Activated CD8-positive, alpha-beta memory T cell treated with anti-CD3 and anti-CD28 coated beads for 1 hour (primary cell): ENCODE measurements at places on chromosomes 13 and 19.

DNA sequence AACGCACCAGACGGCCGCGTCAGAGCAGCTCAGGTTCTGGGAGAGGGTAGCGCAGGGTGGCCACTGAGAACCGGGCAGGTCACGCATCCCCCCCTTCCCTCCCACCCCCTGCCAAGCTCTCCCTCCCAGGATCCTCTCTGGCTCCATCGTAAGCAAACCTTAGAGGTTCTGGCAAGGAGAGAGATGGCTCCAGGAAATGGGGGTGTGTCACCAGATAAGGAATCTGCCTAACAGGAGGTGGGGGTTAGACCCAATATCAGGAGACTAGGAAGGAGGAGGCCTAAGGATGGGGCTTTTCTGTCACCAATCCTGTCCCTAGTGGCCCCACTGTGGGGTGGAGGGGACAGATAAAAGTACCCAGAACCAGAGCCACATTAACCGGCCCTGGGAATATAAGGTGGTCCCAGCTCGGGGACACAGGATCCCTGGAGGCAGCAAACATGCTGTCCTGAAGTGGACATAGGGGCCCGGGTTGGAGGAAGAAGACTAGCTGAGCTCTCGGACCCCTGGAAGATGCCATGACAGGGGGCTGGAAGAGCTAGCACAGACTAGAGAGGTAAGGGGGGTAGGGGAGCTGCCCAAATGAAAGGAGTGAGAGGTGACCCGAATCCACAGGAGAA lies 1.9 kb downstream of the PPP1R12C start:
- no peak for DNase-seq

DNA sequence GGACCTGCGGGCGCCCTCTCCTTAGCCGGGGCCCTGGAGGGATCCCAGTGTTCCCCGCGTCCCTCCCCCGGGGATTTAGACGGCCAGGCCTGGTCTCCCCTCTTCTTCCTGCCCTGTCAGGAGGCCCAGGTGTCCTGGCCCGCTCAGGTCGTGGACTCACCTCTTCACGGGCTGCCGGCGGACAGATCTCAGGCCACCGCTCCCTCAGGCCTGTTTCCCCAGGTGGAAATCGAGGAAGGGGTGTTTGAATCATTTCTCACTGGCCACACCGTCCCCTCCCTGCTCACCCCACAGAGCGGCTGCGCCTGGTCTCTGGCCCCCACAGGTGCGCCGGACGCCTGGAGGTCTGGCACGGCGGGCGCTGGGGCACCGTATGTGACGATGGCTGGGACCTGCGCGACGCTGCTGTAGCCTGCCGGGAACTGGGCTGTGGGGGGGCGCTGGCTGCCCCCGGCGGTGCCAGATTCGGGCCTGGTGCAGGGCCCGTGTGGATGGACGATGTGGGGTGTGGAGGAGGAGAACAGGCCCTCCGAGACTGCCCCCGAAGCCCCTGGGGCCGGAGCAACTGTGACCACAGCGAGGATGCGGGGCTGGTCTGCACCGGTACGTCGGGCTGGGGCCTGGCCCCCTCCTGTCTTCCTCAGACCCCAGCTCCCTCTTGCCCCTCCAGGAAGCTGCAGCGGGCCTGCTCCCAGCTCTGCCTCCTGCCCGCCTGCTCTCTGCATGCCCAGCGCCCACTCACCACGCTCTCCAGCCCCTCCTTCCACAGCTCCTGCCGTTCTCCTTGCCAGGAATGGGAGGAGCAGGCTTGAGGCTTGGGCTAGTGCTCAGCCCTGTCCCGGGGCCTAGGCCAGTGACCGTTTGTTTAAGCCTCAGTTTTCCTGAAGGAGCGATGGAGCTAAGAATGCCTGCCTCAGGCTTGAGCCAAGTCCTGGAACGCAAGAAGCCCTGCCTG lies 2.5 kb downstream of the SSC5D start:
- DNase-seq: no peak

DNA sequence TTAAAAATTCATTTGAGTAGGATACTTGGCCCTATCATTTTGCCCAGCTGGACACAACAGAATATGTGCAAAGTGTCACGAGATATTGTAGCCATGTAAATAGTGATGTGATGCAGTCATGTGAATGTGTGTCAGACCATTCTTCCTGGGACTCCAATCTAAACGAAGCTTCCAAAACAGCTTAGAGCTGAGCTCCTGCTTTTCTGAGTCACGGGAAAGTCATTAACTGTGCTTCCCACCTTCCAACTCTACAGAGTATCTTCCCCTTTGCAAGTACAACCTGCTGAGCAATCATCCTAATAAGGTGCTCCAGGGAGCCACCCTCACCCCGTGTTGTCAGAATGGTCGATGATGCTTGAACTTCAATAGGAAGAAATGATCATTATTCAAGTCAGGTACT lies 294.7 kb downstream of the MYO16 start:
- no peak for DNase-seq

GRCh38 chr19:28569132-28570131 lies 643.5 kb downstream of the UQCRFS1 start:
- DNase-seq: no peak

DNA sequence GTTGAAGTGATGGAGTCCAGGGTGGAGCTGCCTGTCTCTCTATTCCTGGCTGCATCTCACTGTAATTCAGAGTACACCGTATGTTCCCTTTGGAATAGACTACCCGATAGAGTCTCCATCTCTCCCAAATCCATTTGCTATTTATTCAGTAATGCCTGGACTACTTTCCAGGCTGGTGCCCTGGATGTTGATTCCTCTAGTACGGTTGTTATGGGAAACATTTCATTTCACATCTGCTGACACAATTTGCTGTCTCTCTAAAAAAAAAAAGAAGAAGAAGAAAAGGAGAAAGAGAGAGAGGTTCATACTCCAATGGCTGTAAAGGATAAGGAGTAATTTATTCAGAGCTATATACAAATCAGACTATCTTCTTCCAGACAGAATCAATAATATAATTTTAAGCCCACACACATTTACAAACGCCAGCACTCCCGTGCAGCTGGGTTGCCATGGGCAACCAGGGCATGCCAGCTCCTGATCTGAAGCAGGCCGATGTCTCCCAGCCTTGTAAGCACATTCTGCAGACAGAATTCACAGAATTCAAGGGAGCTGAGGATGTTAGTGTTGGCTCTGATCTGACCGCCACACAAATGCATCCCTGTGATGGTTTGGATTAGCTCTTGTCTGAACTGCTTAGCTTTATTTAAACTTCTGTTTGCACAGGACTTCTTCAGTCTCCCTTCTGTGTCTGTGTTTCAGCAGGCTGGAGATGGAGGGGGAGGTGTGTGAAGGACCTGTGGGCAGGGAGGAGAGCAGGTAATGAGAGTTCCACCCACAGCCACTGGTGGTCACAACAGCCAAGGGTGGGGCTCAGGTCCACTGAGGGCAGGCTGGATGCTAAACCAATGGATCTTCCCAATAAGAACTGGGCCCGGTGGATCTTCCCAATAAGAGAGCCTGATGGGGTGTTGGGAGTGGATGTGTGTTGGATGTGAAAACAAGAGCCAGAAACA lies 66.0 kb downstream of the TEX26 start:
- no peak for DNase-seq

GRCh38 chr19:57033576-57033975 lies 86.2 kb upstream of the USP29 start:
- no peak for DNase-seq

DNA sequence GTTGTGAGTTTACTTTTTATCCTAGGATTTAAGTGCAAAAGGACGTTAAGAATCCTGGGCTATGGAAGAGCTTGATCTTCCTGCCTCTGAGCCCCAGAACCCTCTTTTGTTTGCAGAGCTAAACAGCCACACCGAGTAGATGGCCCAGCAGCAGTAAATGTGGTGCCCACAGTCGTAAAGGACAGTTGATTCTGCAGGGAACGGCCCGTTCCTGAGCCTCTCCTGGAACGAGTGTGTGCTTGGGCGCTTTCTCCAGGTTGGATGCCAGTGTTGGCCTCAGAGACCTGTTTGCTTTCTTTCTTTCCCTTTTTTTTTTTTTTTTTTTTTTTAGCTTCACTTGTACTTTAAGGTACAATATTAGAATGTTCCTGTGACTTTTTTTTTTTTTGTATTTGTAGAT lies 41.7 kb downstream of the SPATA13 start:
- DNase-seq: no peak

DNA sequence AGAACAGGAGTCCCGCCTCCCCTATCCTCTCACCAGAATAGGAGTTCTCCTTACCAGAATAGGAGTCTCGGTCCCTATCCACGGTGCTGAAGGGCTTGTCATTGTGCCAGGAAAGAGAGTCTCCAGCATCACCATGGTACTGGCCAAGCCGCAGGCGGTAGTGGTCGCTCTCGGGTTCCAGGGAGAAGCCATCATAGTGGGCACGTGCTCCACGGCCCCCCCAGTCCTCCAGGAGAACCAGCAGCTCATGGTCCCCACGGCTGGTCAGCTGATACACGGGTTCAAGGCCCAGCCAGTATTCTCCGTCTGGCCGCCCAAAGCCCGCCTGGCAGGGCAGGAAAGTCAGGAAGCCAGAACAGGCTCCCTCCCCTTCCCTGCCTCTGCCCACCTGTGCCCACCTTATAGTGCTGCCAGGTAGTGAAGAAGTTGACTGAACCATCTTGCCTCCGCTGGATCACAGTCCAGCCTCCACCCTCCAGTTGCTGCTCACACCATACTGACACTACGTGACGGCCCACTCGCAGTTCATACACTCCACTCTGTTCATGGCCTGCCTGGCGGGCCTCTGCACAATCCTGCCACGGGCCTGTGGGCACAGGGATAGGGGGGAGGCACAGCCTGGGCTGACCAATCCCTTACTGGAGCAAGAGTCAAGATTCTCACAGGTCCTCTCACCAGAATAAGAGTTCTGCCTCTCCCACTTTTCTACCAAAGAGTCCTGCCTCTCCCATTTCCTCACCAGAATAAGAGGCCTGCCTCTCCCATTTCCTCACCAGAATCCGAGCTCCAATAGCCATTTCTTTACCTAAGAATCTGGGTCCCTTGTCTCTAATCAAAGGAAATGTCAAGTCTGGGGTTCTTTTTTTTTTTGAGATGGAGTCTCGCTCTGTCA lies 7.4 kb downstream of the SHFL start:
- no peak for DNase-seq

DNA sequence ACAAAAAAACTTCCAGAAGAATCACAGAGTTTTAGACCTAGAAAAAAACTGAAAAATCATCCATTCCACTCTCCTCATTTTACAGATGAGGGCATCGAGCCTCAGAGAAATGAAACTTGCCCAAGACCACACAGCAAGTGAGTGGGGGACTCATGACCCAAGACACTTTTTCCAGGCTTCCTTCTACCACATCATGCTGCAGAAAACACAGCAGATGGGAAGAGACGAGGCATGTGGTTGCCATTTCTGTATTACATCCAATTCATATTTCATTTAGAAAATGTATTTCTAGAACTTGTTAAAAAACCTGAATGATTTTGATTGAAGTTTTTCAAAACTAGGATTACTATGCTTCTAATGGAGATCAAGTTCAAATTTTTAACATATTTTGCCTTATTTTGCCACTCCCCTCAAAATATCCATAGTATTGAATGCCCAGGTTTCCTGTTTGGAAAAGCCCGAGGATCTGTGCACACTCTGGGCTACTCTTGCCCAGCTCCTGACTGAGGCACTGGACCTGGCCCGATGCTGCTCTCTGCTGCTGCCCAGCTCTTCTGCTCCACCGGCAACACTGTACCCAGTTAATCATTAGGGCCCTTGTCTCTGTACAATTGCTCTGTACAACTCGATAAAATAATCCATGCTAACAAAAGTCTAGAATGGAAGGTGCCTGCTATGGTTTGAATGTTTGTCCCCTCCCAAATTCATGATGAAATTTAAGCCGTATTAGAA lies 157.4 kb downstream of the EFNB2 start:
- no peak for DNase-seq

DNA sequence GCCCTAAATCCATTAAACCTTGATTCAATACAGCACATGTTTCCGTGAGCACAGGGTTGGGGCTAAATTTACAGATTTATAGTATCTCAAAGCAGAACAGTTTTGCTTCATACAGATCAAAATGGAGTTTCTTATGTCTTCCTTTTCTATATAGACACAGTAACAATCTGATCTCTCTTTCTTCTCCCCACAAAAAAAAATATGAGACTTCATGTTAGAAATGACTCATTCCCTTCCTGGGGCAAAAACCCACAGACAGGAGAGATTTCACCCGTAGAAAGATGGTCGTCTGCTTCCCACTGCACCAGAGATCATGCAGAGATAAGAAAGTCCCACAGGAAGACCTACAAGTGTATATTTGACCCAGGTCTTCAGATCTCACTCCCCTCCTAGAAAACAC lies 7.7 kb upstream of the ZNF611 start:
- DNase-seq: no peak

- DNase-seq: no peak
Measured at GRCh38 chr13:22940736-22941135, 240.0 kb upstream of the SGCG start.

DNA sequence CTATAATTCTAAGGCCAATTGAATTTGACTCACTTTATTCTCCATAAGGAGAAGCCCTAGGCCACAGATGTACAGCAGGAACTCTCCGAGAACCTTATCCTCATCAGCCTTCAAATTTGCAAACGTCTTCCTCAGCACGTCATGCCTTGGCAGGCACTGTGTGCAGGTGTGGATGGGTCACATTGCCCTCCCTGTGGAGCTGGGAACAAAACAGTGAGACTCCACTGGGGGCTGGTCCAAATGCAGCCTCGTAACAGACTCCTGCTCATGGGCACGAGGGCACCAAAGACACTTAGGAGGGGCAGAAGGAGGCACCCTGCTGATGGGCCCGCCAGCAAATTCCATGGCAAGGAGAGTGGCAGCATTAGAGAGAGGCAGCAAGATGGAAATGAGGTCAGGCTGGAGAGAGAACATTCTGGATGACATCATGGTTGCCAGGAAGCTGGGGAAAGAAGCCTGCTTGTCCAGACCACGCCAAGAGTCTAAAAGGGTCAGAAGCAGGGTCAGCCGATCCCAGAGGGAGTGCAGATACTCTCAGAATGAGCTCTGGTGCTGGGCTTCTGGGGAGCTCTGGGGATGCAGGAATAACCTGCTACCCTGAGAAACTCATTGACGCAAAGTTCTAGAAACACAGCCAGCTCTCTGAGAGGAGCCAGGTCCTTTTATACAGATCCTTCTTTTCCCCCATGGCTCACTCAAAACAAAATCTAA lies 242.2 kb downstream of the B3GLCT start:
- no peak for DNase-seq

DNA sequence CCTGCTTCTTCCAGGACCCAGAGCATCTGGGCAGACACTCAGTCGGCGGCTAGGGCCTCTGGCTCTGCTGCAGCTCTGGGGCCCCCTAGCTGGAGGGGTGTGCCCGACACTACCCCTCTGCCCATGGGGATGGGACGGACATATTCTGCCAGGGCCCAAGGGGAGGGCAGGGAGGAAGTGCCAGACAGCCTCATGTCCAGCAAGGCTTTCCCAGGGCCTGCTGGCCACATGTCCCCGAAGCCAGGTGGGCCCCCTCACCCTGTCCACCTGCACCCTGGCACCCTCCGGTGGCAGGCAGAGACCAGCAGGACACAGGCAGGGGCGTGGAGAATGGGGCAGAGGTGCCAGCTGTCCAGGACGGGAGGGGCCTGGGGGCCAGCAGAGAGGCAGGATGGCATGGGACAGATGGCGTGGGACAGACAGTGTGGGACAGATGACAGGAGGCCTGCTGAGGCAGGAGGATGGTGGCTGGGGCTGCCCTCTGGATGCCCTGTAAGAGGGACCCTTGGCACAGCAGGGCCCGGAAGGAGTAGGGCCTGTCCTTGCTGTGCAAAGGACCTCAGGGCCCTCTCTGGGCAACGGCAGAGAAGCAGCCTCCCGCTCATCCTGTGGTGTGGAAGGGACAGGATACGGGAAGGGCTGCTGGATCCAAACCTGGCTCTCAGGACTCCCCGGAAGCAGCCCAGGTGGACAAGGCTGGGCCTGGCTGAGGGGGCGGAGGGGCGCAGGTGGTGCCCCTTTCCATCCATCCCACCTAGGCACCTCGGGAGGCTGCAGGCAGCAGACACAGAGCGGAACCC lies 29.1 kb downstream of the CEBPG start:
- no peak for DNase-seq
